ENCODE measurements at places on chromosomes 12 and 14. TPM values are rescaled to one million over a fixed set of nuclear protein-coding genes. Genes with fewer than 3 reads are reported as not detected.

- no peak for DNase-seq
Observed at GRCh38 chr14:67410313-67410712, 1.7 kb downstream of the PLEK2 start.

DNA sequence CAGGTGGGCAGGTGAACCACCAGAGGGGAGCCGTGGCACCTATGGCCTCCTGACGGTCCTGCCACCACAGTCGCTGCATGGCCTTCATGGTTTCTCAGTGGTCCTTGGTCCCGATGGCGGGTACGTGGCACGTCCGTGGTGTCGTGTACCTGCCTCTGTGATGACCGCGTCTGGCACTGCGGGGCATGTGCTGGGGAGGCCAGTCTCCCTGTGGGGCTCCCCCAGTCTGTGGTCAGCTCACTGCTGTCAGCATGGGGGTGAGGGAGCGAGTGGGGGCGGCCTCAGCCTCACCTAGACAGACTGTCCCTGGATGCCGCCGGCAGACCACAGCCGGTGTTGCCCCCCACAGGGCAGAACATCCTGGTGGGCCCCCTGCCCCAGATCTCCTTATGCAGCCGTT, 267.2 kb downstream of the SEC23A start:
- DNase-seq = no peak

- DNase-seq = no peak
Observed at GRCh38 chr14:48792376-48793024, 793.7 kb downstream of the RPS29 start.

- DNase-seq = no peak
Observed at GRCh38 chr12:127396734-127397133, 870.2 kb upstream of the TMEM132C start.

DNA sequence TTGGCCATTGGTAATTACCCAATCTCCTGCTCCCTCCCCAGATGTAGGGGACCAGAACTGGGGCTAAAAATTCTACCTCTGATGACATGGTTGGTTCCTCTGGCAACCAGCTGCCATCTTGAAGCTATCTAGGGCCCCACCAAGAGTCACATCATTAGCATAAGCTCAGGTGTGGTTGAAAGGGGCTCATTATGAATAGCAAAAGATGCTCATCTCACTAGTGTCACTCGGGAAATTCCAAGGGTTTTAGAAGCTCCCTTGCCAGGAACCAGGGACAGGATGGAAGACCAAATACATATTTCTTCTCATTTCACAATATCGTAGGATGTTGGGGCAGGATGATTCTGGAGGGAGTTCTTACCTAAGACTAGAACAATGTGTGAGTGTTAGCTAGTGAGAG, 38.6 kb downstream of the EID3 start:
- DNase-seq = no peak

DNA sequence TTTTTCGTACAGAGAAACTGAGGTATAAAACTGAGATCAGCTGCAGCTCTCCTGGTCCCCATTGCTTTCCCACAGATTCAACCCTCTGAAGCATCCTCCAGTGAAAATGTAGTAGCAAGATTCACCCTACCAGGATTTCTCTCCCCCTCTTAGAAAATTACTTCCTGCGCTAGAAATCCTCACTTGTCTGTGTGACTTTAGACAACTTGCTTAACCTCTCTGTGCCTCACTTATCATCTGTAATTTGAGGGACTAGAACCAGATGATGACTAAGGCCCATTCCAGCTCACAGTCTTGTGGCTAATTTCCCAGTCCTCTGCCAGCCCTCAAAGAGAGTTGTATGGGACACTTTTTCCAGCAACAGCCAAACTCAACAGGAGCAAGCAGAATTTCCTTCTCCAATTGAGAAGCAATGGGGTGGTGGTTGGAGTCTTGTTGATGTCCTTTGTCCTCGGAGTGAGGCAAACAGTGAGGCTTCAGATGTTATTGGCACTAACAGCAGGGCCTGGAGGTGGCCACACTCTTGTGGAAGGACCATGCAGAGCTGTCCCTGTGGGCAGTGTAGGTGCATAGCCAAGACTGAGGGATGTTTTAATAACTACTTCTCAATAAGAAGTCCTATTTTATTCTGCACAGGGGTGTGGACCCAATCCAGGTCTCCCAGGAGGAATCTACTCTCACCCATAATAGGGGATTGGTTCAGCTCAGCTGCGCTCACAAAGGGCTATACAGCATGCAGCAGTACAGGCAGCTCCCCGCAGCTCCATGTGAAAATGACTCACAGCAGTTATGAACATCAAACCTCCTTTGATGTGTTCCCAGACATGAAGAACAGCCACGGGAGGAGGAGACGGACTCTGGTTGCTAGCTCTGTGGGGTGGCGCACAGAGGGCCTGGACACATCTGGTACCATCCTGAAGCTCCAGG, 200.1 kb downstream of the DAD1 start:
- DNase-seq = no peak

DNA sequence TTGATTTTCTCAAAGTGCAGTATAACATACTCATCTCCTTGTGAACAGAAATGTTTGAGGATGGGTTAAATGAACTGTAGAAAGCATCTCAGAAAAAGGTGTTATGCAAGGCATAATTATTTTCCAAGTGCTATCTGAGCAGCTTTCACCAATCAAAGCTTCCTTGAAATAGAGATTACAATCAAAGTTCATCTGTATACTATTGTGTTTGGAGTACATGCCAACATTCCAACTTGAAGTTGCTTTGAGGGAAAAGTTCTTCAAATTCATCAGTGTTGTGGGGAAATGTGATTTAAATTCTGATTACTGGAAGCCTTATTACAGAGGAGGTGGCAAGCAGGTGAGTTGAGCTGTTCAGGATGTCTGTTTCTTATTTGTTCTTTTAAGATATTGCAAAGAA, 68.2 kb downstream of the TMTC2 start:
- DNase-seq = no peak

GRCh38 chr12:89383235-89384049, 31.1 kb upstream of the DUSP6 start:
- DNase-seq = no peak

DNA sequence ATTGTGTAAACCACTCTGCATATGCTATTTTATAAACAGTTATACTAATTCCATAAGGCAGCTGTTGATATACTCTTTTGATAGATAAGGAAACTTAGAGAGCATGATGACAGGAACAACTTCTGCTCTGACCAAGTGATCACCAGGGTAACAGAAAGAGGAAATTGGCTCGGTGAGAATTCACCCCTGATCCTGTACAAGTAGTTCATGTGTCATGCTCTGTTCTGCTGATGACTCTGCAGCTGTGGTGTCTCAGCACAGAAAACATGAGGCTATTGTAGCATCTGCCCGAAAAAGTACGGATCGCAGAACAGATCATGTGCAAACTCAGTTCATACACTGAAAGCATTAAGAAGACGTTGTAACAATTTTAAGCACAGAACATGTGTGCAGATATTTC, 345.0 kb downstream of the LRIG3 start:
- no peak for DNase-seq

DNA sequence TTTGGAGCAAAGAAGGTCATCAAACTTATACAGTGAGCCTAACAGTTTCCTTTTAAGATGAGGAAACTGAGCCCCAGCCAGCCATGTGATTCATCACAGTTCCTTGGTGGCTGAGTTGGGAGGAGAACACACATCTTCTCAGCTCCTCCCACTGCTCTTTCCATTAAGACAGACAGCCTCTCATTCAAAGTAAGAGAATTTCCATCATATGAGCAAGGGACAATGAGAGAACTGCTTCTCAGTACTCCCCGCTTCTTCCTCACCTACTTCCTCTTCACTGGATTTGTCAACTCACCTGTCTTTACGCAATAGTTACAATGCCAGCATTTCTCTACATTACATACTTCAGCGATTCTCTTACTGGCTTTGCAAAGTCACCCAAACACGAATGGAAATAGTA, 2.2 kb downstream of the IFNG start:
- DNase-seq = no peak

Gene CEBPE
- not detected for total RNA-seq

Gene ADCY4
- total RNA-seq = 5.2 TPM

Gene CIT
- total RNA-seq = 32.9 TPM

Gene MTRFR
- total RNA-seq = 13.0 TPM

Gene IRAK3
- total RNA-seq = 12.6 TPM

Gene ASPG
- 0.45 TPM for total RNA-seq

Data from cerebellum (tissue), 4 donors.